ENCODE measurements at places on chromosomes 5 and 9. TPM values are rescaled to one million over a fixed set of nuclear protein-coding genes. Genes with fewer than 3 reads are reported as not detected.

BTNL8 gene
- 0.27 TPM for total RNA-seq

FAXDC2 gene
- 96.1 TPM for total RNA-seq

HMCN2 gene
- 106 TPM for total RNA-seq

MAPKAP1 gene
- total RNA-seq, result 155 TPM

EPB41L4B gene
- 0.81 TPM for total RNA-seq

C9orf50 gene
- total RNA-seq, result not detected

MSH3 gene
- 13.6 TPM for total RNA-seq

MELK gene
- not detected for total RNA-seq

NOXA1 gene
- 2.9 TPM for total RNA-seq

DNA sequence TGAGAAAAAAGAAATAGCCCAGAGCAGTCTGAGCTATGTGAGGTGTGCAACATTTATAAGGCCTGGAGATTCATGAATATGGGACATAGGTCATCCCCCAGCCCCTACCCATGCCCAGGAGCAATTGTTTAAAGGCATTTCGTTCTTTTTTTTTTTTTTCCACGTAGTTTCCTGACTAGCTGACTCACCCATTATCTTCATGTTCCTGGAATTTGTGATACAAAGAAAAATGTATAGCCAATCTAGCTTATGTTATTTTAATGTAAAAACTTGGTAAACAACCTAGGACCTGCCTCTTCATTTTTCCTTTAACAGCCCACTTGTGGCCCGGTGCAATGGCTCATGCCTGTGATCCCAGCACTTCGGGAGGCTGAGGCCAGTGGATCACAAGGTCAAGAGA is 81.3 kb downstream of the OSTF1 start:
- no peak for DNase-seq

DNA sequence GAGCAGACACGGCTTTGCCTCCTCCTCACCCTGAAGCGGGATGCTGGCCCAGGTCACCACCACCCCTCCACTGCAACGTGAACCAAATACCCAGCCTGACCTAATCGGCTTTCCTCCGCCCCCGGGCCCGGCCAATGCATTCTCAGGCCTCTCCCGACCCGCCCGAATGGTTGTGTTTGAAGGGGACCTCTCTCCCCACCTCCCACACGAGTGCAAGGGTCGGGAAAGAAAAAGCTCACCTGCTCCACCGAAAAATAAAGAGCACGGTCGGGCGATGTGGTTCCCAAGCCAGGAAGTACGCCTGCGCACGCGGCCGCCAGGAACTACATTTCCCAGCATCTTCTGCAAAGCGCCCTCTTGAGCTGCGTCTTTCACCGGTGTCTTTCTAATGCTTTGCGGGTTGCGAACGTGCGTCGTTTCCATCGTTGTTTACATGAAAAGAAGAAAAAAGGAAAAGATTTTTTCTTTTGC is at the start of gene ZNF883:
ZNF883 (minus strand) TSS at position 282 of the 471 bp plus-strand sequence.
- peak; percentile 68 for DNase-seq

GRCh38 chr5:113526421-113526820 is 12.9 kb downstream of the YTHDC2 start:
- DNase-seq, result no peak

DNA sequence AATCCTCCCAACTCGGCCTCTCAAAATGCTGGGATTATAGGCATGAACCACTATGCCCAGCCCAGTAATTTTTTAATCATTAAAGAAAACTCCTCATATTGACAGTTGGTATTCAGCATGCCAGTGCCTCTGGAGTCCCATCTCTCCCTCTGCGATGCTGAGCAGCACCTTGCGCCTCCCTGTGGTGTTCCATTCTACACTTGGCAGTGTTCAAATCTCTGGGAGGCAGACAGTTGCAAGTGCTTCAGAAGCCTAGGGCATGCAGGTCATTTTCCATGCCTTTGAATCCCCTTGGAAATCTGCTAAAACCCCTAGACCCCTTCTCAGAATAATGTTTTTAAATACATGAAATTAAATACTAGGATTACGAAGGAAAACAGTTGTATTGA is 41.3 kb downstream of the GARNL3 start:
- no peak for DNase-seq

- DNase-seq, result no peak
These were observed 42.4 kb downstream of the HOMER1 start for GRCh38 chr5:79471556-79471955.

GRCh38 chr9:110432253-110432652 is 94.6 kb upstream of the TXNDC8 start:
- no peak for DNase-seq

- DNase-seq, result no peak
These were observed 25.7 kb upstream of the FCN1 start for GRCh38 chr9:134943411-134943810.

DNA sequence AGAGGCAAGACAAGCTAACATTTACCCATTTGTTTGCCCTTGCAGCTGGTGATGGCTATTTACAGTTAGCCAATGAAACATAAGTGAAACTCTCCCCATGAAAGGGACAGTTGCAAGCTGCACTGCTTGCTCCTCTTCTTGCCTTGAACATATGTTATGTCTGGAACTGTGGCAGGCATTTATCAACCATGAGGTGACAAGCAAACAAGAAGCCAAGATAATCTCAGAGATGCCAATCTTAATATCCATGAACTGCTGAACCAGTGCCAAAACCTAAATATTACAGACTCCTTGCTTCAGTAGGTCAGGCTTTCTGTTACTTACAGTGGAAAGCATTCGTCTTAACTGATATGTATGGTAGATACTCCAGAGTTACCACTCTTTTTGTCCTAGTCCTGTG is 133.4 kb downstream of the ACTBL2 start:
- no peak for DNase-seq

DNA sequence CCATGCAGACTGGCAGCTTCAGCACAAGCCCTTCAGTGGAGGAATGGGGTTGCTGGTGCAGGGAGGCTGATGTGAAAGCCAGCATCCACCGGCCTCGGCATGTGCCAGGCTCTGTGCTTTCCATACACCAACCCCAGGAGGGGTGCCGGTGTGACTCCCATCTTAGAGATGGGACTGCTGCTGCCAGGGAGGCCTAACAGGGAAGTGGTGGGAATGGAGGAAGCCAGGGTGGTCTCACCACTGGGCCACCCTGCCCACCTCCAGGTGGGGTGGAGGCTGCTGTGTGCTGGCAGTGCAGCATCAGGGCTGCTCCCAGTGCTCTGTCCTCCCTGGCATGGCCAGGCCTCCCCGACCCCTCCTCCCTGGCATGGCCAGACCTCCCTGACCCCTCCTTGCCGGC is 32.8 kb upstream of the PITX1 start:
- DNase-seq, result peak; percentile 59

DNA sequence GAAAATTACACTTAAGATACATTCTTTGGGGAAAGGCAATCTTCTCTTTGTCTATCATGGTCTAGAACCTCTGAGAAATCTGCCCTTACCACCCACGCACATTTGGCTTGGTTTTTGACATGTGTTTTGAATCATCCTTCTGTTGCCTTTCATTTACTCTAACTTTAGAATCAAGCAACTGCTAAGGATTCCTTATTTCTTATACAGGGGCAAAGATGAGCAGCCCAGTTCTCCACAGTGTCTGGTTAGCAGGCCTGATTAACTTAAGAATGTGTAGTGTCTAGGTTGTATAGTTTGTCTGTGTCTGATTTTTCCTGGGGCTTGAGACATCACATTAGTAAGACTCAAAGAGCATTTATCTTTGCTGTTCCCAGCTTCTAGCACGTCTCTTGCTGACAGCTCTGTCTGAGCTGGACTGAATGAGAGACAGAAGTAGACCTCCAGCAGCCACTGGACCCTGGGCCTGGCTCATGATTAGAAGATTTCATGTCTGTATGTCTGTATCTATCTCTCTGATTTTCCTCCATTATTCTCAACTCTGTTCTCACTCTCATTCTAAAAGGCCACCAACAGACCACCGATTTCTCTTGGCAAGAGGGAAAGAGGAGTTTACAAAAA is 31.8 kb upstream of the PCA3 start:
- no peak for DNase-seq

DNA sequence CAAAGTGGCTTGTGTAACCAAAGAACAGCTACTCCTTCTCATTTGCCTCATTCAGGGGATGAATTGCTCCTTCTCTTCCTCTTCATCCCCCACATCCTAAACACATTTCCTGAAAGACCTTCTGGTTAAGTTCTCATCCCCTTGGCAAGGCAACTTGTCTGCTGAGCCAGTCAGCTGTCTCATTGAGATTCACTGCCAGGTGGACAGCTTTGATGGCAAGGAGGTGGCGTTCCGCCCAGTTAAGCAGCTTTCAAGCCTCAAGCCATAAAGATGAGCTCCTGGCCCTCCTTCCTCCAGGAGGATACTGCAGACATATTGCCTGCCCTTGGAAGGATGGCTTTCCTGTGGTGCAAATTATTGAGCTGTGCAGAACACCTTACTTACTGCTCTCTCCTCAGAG is 448.6 kb upstream of the MPDZ start:
- DNase-seq, result peak; percentile 71

- no peak for DNase-seq
These were observed 203.8 kb upstream of the RAI14 start for GRCh38 chr5:34452170-34452828.

DNA sequence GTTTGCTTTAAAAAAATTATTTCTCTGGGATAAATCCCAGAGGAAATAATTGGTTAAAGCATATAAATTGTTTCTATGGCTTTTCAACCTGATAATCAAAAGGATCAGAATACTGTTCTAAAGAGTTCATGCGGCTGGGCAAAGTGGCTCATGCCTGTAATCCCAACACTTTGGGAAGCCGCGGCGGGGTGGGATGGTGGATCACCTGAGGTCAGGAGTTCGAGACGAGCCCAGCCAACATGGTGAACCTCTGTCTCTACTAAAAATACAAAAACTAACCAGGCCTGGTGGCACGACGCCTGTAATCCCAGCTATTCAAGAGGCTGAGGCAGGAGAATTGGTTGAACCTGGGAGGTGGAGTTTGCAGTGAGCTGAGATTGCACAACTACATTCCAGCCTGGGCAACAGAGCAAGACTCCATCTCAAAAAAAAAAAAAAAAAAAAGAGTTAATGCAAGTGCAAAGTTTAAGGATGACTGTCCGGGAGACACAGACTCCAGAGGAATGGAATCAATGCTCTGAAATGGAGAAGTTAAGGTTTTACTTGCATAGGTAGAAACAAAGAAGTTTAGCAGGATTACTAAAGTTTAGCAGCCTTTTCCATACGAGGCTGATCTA is 16.6 kb upstream of the GRHPR start:
- DNase-seq, result no peak

GRCh38 chr5:4480528-4481349 is 659.4 kb upstream of the ADAMTS16 start:
- no peak for DNase-seq

DNA sequence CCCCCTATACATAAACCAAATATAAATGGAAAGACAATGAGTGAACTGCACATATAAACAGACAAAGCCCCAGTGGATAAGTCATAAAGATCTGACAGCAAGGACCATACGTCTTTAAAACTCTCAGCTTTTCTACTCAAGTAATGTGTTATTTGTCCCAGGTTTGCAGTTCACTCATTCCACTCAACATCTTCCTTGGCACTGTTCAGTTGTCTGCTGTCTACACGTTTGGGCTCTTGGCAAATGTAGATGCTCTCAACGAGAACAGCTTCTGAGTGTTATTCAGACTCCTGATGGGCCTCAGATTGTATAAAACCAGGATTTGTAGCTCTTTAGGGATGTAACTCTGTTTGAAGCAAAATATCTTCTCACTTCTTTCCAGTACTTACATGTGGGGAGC is 198.2 kb upstream of the SEMA6A start:
- DNase-seq, result no peak

DNA sequence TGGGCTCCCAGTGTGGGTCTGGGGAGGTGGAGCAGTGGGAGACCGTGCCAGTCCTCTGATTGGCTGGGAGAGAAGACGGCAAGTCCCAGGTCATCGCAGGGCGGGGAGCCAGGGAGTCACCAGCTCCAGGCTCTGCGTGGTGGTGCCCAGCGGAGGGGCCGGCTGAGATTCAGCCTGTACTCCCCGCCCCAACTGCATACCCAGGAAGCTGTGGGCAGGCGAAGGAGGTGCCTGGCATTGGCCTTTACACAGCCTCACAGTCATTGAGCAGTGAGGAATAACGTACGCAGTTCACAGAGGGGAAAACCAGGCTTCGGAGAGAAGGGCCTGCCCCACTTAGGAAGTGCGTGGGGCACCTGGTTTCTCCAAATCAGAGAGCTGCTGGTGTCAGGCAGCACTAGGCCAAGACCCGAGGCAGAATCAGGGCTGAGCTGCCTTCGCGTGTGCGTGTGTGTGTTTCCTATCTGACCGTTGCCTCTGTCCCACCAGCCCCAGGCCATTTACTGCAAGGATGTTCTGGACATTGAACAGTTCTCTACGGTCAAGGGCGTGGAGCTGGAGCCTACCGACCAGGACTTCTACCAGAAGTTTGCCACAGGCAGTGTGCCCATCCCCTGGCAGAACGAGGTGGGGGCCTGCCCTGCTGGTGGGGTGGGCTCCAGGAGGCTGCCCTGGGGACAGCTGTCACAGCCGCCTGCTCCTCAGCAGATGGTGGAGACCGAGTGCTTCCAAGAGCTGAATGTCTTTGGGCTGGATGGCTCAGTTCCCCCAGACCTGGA is 6.2 kb upstream of the PRR7 start:
- DNase-seq, result no peak

GRCh38 chr9:137789295-137789895 is 88.2 kb upstream of the CACNA1B start:
- DNase-seq, result peak; percentile 30

GRCh38 chr9:94173632-94174031 is 85.5 kb upstream of the ZNF169 start:
- no peak for DNase-seq

- DNase-seq, result peak; percentile 64
These were observed 139.2 kb upstream of the PALM2AKAP2 start for GRCh38 chr9:109640580-109641371.

DNA sequence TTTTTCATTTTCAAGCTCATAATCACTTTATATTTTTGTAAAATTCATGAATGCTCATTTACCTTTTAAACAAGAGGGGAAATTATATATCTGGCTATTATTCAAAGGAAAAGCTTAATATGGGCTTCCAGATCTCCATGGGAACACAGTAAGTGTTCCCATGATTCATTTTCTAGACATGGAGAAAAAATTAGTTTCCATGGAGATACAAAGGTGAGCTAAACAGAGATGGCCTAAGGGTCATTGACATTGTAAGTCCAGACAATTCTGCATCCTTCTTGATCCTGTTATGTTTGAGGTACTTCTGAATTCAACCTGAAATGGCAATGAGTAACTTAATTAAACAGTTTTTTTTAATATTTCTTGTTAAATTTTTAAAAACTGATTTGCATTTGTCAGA is 341.4 kb upstream of the PRR16 start:
- no peak for DNase-seq

GRCh38 chr5:113293975-113294310 is 140.8 kb downstream of the TSSK1B start:
- no peak for DNase-seq

Measured in sigmoid colon (tissue), 7 donors.